GM04504 (cell line): ENCODE measurements at places on chromosomes 4 and X.
A peak's percentile ranks its signal among the peaks of the same experiment; 100 is the strongest.

DNA sequence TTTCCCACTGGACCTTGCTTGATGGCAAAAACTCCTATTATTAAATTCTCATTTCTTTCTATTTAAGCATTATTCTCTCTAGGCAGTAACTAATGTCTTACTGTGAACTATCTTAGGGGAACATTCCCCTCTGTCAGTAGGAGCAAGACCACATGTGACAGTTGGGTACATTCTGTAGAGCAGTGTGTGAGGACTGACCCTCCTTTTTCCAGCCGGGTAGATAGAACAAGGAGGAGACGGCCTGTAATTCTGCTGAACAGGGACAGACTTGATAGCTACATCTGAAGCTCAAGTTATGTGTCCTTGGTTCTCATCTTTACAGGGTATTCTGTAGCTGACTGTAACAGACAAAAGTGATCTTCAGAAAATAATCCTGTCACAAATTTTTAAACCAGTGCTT lies 43.3 kb downstream of the FNIP2 start:
- DNase-seq, result no peak

DNA sequence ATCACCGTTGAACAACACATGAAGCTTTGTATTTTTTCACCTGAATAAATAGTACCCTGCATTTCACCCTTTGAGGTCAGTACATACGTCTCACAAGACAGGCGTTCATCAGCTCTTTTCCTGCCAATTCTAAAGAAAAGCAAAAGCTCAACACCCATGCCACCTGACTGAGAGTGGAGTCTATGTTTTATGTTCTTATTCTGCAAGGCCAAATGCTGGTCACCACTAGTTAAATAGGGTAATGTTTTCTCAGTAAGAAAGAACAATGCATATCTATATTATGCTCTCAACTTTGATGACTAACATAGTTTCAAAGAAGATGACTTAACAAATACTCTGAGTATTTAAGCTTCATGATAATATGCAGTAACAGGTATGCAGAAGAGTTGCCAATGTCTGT lies 336.3 kb upstream of the BMP3 start:
- DNase-seq, result no peak

- DNase-seq, result peak; percentile 98
These were observed at the start of gene TCEANC for GRCh38 chrX:13652850-13653693. TSS of gene TCEANC (plus strand) at chrX:13653141. CDS start at chrX:13662509, 9,368 bp downstream.

DNA sequence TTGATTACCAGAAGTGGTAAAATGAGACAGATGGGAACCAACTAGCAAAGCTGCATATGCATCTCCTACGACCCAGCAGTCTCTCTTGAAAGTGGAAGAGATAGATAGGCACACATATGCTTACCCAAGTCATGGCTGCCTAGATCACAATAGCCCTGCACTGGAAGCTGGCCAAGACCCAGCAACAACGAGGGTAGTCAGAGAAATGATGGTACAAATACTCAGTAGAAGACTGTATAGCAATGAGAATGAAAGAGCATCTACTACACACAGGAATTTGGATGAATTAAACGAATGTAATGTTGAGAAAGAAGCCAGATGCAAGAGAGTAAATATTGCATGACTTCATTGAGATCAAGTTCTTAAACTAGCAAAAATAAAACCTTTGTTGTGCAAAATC lies 100.3 kb upstream of the FAT1 start:
- no peak for DNase-seq

DNA sequence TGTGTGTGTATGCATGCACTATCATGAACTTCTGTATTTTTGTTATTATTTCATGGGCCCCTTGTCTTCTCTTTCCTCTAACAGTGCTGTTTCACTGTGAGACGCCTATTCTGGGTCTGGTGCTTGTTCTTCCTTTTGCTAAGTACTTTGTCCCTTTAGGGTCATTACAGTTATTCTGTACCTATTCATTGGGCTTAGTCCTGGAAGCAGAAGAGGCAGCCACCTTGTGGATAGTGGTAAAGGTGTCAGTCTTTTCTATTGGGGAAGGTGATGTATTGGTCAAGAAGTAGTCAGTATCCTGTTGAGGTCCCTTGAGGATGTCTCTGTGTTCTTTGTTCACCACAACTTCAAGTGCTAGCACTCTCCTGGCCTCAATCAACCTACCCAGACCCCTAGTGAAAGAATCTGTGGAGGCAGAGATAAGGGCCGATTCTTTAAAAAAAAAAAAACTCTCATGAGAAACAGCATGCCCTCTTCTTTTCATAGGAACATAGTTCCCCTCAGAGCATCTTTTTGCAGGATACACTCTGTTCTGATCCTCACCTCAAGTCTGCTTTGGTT lies 593.8 kb downstream of the SPRY1 start:
- no peak for DNase-seq

DNA sequence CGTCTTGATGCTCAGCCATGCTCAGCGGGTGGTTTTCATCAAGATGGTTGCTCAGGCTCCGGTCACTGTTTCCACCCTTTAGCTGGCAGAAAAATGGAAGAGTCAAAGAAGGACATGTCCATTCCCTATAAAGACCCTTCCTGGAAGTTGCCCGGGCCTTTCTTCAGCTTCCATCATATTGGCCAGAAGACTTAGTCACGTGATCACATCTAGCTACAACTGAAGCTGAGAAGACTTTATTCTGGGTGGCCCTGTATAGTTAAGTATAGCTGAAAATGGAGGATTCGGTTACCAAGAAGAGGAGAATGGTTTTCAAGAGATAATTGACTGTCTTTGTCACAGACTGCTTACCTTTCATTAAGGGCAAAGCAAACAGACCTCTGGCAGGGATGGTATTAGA lies 296.7 kb upstream of the CASK start:
- DNase-seq, result no peak
